ENCODE measurements at places on chromosomes 11 and 22.

DNA sequence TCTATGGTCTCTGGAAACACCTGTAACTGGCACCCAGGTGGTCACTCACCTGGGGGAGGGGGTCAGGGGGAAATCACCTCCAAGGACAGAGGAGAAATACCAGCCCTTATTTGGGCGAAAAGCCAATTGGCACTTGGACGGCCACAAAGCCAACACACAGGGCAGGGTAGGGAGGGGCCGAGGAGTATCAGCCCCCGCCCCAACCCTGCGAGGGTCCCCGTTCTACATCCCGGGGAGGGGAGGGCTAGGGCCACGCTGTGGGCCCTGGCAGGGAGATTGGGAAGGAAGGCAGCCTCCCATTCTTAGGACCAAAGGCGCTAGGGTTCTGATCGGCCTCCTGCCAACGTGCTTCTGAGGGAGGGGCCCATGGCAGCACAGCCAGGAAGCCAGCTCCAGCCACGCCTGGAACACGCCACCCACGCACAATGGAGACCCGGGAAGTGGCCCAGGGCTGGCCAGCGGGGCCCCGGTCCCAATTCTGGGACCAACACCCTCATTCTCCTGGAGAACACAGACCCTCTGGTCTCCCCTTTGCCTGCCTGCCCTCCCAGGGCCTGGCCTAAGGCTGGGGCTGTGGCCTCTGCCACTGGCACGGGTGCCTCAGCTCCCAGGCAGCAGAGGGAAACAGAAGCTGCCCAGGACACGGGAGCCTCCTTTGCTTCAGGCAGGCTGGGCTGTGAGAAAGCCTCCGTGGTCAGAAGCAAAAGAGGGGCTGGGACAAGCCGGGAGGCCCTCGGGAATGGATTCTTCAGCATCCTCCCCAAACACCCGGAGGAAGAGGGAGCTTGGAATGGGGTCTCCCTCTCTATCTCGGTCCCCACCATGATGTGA, 7.4 kb downstream of the CBX6 start:
- DNase-seq: no peak

DNA sequence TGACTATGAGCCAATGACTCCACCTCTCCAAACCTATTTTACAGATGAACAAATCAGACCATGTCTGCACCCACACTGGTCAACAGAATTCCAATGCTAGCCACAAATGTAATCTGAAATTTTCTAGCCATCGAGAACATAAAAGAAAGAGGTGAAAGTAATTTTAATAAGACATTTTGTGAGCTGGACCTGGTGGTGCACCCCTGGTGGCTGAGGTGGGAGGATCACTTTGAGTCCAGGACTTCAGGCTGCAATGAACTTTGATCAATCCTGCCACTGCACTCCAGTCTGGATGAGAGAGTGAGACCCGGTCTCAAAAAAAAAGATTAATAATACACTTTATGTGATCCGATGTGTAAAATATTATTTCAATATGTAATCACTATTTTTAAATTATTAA, 9.4 kb upstream of the RNF185 start:
- no peak for DNase-seq

GRCh38 chr22:38213990-38214301, 12.2 kb downstream of the MAFF start:
- no peak for DNase-seq

GRCh38 chr11:812390-812789, 2.6 kb downstream of the RPLP2 start:
- DNase-seq: no peak

DNA sequence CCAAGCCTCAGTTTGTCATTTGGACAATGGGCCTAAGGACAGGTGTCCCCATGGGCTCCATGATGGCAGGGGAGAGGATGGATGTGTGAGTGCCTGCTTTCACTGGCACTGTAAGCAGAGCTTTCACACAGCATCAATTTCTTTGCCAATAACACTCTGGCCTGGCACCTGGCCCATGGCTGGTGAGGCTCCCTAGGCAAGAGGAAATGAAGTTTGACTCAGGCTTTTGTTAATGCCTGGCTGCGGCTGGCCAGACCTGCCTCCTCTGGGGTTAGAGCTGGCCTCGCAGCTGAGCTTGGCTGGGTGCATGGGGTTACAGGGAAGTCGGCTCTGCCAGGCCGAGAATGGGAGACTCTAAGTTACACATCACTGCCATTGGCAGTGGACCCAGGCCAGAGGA, 30.0 kb upstream of the SEZ6L start:
- DNase-seq: no peak

DNA sequence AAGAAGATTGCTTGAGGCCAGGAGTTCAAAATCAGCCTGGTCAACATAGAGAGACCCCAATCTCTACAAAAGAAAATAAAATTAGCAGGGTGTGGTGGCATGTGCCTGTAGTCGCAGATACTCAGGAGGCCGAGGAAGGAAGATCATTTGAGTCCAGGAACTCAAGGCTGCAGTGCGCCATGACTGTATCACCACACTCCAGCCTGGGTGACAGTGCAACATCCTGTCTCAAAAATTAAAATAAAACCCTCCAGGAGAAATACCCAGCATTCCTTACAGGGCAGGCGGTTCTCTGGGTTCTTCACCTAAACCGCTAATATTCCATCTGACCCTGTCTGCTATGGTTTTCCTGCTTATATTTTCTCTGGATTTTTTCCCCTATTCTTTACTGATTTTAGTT, 13.5 kb downstream of the TCF20 start:
- no peak for DNase-seq

GRCh38 chr22:17085277-17086181, 729 bp downstream of the IL17RA start:
- peak; percentile 55 for DNase-seq

DNA sequence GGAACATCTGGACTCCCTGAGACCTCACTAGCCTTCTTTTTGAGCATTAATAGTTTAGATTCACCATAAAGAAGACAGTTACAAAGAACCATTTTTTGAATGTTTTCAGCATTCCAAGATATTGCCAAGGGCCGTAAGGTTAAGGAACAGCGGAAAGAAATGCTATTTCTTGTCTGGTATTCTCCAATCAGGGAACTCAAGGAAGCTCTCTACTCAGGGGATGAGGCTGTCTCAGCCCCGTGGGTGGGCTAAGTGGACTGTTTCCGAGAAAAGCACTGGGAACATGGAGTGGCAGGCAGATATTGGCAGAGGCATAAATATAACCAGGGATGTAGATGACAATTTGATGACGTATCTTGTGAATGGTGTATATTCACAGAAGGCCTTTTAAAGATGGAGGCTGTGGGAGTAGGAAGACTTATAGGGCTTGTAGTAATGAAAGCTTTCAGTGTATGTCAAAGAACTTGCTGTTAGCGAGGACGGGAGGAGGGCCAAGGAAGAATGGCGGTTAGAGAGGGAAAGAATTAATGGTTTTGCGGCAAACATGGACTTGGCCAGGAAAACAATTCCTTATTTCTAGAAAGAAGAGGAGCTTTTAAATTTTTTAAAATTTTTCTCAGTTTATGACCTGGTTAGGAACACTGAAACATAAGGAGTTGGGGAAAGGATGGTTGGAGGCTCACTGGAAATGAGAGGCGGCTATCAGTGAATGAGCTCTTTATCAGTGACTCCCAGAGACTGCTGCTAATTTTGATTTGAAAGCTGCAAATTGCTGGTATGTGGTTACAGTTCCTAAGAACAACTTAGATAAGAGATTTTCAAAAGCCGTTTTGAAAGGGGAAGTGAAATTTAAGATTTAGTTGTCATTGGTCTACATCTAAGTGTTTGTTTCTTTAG, 64.6 kb downstream of the ST3GAL4 start:
- DNase-seq: no peak

DNA sequence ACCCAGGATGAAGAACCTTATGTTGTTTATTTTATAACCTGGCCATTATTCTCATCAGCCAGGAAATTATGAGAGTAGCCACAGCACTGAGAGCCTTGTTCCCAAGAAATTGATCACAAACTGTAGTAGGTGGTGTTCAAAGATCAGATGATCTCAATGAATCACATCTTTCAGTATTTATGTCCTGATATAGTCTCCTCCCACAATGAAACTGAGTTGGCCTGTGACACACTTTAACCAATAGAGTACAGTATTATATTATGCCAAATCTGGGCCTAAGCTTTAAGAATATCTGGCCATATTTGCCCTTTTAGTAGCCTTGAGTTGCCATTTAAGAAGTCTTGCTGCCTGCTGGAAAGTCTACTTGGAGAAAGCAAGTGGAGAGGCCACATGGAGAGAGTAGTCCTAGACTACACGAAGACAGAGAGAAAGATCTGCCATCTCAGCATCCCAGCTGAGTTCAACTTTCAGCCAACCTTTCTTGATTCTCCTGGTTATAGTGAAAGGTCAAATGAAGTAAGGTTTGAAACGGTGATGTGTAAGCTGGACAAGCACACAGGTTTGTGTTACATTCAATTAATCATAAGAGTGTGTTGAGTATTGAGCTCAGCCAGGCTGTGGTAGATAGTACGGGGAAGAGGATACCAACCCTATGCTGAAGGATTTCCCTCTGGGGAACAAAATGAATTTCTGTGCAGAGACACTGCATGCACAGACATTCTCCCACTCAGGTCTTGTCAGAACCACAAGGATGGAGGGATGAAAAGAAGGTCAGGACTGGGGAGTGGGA, 561.8 kb downstream of the SOX6 start:
- no peak for DNase-seq

GRCh38 chr11:47480762-47481161, 31.8 kb upstream of the RAPSN start:
- no peak for DNase-seq

DNA sequence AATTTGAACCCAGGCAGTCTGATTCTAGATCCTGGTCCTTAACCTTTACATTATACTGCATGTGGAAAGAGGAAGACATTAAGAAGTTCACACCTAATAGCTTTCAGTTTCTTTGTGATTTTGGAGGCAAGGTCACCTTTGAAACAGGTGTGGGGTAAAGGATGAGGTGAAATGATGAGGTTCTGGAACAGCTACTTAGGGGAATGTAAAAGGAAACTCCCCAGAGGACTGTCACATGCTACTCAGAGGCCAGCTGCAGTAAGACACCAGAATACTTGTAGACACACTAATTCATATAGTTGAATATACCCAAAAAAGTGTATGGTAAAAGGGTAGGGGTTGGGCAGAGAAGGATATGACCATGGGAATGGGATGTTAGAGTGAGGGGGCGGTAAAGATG, 5.4 kb downstream of the APIP start:
- DNase-seq: no peak

- no peak for DNase-seq
Measured at GRCh38 chr11:66278363-66279091, 552 bp downstream of the CNIH2 start.

DNA sequence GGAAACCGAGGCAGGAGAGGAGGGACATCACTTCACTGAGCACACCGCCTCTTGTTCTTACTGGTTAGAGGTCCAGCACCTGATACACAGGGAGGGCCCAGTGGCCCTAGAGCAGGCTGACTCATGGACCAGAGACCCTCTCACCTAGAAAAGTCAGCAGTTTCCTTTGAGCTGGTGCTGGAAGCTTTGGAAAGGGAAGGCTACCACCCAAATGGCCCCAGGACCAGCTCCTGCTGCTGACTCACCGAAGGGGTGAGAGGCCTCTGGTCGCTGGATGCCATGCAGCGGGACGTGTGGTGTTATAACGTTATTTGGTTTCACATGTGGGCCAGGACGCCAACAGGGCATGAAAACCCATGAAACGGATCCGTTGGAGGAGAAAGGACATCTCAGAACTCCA, 3.8 kb downstream of the NADSYN1 start:
- no peak for DNase-seq

DNA sequence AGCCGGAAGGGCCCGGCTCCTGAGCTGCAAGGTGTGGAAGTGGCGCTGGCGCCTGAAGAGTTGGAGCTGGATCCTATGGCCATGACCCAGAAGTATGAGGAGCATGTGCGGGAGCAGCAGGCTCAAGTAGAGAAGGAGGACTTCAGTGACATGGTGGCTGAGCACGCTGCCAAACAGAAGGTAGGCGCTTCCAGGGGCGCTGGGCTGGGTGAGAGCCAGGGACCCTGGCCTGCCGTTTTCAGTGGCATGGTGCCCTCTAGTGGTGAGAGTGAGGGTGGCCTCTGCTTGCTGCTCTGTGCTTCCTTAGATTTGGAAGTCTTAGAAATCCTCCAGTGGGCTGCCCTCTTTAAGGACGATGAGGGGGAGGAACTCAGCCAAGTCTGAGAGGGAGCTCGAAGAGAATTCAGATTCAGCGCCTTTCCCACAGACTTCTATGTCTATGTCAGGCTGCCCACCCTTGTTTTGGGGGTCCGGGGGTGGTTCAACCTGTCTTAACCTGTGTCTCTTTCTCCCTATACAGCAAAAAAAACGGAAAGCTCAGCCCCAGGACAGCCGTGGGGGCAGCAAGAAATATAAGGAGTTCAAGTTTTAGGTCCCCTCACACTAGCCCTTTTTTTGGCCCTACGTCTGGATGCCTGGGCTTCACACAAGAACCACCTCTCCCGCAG, 1.8 kb upstream of the PACS1 start:
- peak; percentile 75 for DNase-seq

DNA sequence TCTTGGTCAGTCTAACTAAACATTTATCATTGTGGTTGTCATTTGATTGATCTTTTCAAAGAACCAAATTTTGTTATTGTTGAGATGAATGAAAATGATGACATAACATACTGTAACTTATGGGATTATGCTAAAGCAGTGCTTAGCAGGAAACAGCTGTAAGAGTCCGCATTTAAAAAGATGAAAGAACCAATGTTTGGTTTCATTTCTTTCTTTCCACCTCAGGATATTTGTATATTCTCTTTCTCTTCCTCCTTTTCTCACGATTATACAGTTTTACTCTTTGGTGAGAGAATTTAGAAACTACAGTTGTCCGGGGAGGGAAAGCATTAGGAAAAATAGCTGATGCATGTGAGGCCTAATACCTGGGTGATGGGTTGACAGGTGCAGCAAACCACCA, 23.1 kb downstream of the PIH1D2 start:
- DNase-seq: no peak

Measured in activated naive CD4-positive, alpha-beta T cell treated with anti-CD3 and anti-CD28 coated beads, Interleukin-2, amount 50 U/mL, for 16 hours (primary cell).